A549 treated with RU486 at 1 μM for 4 hours (cell line): ENCODE measurements at places on chromosomes 4 and X. TPM values are rescaled to one million over a fixed set of nuclear protein-coding genes. Genes with fewer than 3 reads are reported as not detected.

CCKAR gene
- total RNA-seq, result not detected in 5 replicates

FGF5 gene
- total RNA-seq, result 0.06 to 0.74 TPM (median 0.34 TPM) in 5 replicates

SERPINA7 gene
- total RNA-seq, result not detected in 5 replicates

AREG gene
- total RNA-seq, result 58.8 to 96.5 TPM (median 83.1 TPM) in 5 replicates
